Activated CD4-positive, alpha-beta T cell treated with anti-CD3 and anti-CD28 coated beads, Interleukin-2, amount 50 U/mL, for 16 hours (primary cell): ENCODE measurements at places on chromosomes 1 and 21.

DNA sequence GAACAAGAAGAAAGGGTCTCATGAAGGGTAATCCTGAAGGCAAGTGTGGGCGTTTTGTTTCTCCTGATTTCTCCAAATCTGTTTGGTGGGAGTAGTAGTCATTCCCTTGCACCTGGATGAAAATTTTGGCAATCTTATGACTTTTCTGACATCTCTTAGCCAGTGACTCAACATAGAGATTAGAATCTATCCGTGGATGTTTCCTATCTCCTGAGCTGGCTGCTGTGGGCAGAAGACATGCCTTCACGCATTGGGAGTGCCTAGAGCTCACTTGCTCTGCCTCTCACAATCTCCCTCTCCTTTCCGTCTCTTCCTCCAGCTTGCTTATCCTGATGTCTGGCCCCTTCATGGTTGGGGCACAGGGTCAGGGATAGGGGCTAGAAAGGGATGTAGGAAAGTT lies 174.2 kb upstream of the NFIA start:
- no peak for DNase-seq

DNA sequence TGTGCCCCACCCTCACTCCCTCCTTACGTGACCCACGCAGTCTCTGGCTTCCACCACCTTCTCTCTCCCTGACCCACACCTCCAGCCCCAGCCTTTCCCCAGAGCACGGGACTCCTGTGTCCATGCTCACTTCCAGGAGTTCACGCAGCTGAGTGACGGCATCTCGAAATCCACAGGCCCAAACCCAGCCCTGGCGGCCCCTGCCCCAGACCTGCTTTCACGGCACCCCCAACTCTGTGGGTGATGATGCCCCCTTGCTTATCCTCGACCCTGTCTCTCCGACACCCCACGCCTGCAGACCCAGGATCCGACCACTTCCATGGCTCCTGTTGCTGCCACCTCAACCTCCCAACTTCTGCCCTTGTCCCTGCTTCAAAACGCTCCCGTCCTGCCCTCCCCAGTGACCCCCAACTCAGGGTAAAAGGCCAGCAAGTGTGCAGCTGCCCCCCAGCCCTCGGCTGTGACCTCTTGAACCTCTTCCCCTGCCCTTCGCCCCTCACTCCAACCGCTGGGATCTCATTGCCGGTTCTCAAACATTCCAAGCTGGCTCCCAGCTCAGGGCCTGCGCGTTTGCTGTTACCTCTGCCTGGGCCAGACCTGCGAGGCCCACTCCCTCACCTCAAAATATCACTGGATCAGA lies 30.4 kb upstream of the LAPTM5 start:
- DNase-seq: no peak

DNA sequence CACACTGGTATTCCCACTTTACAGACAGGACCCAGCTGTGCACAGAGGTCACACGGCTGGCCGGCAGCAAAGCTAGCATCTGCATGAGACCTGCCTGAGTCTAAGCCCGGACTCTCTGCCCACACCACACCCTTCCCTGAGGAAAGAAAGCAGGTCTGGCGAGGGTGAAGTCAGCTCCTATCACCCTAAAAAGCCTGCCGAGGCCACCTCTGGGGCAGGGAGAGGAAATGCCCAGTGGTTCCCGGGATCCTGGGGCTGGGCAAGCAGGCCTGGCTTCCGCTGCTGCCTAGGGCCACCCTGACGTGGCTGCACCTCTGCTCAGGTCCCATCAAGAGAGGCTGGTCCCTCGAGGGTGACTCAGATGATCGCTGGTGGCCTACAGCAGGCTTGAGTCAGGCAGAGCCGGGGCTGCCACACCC lies 42.2 kb downstream of the RAP1GAP start:
- DNase-seq: no peak

- no peak for DNase-seq
These were observed 232.0 kb downstream of the SMYD3 start for GRCh38 chr1:246275036-246275435.

GRCh38 chr1:194466706-194467105 lies 1280.3 kb upstream of the B3GALT2 start:
- DNase-seq: no peak

DNA sequence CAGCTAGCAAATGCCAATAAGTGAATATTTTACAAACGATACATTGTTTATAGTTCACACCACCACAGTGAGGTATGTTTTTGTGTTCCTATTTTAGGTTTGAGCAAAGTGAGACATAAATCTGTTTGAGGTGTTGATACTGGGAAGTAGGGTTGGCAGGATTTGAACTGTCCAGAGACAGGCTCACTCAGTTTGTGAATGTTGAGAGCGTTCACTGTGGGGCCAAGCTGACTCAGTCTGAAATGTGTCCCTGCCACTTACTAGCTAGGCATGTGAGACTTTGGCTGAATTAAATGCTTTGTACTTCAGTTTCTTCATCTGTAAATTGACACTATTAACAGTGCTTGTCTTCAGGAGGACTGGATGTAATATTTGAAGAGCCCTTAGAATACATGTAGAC lies 35.1 kb downstream of the DIRAS3 start:
- DNase-seq: no peak

DNA sequence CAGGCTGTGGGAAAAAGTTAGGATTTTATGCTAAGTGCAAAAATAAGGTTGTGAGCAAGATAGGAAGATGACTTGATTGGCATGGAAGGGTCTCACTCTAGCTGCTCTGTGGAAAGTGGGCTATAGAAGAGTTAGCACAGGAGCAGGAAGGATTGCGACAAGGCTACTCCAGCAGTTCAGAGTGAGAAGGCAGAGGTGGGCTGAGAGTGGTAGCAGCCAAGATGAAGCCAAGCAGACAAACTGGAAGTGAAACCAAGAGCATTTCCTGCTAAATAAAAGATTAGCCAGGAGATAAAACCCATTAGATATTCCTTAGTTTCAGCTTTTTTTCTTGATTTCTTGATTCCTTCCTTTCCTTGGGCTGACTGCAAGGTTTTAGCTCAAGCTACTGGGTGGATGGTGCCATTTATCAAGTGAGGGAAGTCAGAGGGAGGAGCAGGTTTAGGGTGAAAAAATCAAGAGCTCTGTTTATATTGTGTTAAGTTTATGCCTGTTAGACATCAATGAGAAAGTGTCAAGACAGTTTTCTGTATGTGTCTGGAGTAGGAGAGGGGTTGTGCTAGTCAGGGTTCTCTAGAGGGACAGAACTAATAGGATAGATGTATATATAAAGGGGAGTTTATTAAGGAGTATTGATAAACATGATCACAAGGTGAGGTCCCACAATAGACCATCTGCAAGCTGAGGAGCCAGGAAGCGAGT lies 33.1 kb upstream of the ZNF644 start:
- no peak for DNase-seq

DNA sequence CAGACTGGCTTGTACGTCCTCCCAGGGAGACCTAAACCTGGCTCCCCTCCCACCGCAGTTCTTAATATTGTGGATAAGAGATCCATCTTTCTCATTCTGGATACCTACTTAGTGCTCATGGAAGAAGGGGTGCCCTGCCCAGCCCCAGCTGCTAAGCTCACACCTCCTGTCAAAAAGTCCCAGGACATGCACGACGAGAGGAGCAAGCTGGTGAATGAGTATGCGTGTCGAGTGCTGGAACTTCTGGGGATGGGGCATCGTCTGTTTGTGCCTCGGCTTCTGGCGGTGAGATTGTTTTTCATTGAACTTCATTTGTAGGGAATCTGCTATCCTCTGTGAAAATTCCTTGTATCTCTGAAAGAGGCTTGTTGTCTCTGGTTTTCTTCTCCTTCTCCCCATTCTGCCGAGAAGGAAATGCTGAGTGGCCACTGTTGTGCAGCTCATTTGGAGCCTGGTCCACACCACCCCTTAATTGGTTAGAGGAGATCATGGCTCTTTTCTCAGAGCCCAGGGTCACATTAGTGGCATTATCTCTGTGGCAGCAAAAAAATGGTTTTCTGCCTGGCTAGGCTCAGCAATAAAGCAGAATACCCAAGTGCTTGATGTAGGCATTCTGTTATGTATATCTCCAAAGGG lies 199.4 kb upstream of the CACYBP start:
- no peak for DNase-seq

DNA sequence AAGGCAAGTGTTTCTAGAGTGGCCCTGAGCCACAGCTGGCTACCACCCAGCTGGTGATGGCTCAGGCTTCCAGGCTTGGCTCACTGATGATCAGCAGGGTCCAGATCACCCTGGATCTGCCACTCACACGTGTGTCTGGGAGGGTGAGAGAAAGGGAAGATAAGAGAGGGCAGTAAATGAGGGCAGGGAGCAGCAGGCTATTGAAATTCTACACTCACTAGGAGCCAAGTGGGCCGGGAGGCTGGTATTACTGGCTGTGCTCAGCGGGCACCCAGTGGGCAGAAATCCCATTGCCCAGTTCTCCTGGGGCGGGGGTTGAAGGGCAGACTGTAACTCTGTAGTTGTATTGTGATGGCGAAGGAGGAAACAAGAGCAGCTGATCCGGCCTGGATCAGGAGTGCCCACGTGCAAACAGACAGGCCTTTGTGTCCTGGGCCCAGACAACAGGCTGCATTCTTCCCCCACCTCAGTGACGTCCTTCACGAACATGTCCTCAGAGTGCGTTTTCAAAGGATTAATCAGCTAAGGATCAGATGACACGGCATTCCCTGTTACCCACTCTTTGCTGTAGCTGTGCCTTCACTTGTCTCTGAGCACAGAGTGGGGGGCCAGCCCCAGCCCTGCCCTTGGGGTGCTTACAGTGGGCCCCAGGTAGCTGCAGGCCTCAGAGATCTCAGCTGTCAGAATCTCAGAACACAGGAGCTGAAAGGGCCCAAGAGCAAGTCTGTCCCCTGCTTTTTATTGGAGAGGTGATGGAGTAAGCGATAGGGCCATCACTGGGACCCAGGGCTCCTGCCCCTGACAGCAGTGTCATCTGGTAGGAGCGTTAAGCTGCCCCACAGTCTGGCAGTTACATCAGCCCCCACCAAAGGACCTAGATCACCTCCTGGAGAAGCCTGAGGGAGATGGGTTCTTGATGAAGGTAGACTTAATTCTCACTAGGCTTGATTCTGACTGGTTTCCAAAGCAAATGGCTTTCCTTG lies 60.5 kb downstream of the ATP1A1 start:
- no peak for DNase-seq

- no peak for DNase-seq
These were observed 33.8 kb downstream of the OR10J1 start for GRCh38 chr1:159473335-159473734.

DNA sequence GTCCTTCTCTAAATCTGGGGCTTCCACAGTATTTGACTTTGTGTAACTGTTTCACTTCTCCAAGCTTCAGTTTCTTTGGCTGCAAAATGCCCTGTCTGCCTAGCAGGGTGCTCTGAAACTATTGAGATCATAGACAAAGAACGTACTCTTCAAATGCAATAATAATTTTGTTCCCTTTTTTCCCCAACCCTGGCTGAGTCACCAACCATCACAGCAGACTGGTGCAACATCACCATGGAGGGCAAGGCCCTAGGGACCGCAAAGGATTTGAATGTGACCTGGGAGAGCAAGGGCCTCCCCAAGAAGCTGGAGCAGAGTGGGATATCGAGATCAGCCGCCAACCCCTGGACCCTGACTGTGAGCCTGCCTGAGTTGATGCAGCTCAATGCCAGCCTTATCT lies 115.0 kb downstream of the FCRL5 start:
- no peak for DNase-seq

- no peak for DNase-seq
These were observed 124.2 kb downstream of the RUNX1 start for GRCh38 chr21:34924771-34925419.

GRCh38 chr21:31992391-31992790 lies 119.6 kb downstream of the HUNK start:
- DNase-seq: no peak

DNA sequence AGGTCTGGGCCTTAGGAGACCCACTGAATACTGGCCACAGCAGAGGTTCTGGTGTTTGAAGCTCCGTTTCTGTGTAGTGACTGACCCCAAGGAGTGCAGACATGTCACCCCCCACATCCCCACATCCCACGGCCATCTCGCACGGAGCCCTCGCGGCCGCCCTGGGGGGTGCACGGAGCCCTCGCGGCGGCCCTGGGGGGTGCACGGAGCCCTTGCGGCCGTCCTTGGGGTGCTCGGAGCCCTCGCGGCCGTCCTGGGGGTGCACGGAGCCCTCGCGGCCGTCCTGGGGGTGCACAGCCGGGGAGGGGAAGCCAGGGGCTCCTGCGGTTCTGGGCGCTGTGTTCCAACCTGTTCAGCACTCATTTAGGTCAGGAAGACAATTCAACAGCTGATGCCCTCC lies 68.4 kb downstream of the SCCPDH start:
- DNase-seq: no peak

- DNase-seq: no peak
These were observed 21.5 kb downstream of the CDC73 start for GRCh38 chr1:193143285-193143684.

GRCh38 chr1:207241164-207241934 lies 80.1 kb upstream of the CD55 start:
- DNase-seq: no peak

DNA sequence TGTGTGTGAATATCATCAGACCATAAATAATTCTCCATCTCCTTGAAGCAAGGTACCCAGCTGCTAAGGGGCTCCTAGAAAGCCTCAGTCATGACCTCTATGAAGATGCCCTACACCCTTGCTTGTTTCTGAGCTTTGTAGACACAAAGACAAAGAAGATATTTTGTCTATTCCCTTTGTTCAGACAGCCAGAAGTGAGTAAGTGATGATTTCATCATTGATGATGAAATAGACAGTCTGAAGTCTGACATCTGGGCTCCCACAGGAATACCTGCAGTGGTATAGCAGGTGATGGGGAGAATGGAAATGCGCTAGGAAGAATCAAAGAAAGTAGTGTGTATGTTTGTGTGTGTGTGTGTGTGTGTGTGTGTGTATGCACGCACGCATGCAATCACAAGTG lies 82.2 kb upstream of the DPT start:
- DNase-seq: no peak

GRCh38 chr1:160410406-160411005 lies 10.1 kb downstream of the VANGL2 start:
- DNase-seq: no peak

DNA sequence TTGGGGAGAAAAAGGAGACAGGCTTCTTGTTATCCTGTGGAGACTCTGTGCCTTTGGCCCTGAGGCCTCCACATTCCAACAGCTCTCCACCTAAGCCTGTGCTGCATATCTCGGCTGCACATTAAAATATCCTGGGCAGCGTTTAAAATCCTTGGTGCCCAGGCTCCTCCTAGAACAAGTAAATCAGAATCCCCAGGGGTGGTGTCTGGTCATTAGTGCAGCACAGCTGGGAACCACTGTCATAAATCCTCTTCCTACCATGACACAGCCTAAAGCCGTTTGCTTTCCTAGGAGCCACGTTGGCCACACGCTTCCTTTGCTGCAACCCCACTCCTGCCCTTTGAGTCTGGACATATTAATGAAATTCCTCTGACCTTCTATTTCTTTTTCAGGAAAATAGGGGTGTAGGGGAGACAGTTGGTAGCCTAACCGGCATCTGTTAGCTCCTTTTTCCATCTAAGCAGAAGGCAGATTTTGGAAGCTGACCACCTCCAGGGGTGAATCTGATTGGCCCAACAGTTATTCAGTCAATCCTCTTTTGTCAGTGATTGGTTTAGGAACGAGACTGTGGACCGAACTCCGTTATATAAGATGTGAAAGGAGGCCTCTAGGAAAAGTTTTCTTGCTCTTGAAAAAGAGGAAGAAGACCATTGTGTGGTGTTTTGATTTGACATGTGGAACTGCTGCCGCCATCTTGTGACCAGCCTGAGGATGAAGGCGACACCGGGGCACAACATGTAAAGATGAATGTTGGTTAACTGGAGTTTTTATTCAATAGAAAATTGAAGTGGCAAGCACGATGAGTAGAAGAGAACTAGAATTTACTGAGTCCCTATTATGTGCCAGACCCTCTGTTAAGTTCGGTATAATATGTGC lies 41.9 kb downstream of the JUN start:
- no peak for DNase-seq

- DNase-seq: no peak
These were observed 20.4 kb upstream of the PLXNA2 start for GRCh38 chr1:208264469-208265121.
